NCI-H2227 treated with DMSO at 0.1 percent for 48 hours (cell line): ENCODE measurements at places on chromosomes 11 and 22.
A peak's percentile ranks its signal among the peaks of the same experiment; 100 is the strongest.

- DNase-seq = no peak
Observed at GRCh38 chr11:69854713-69855112, 35.5 kb upstream of the FGF3 start.

- no peak for DNase-seq
Observed at GRCh38 chr11:113296447-113297205, 17.8 kb upstream of the TTC12 start.

GRCh38 chr11:84865257-84865656 is 761.9 kb downstream of the DLG2 start:
- DNase-seq = no peak

GRCh38 chr11:35247863-35248262 is 108.9 kb downstream of the CD44 start:
- DNase-seq = no peak

DNA sequence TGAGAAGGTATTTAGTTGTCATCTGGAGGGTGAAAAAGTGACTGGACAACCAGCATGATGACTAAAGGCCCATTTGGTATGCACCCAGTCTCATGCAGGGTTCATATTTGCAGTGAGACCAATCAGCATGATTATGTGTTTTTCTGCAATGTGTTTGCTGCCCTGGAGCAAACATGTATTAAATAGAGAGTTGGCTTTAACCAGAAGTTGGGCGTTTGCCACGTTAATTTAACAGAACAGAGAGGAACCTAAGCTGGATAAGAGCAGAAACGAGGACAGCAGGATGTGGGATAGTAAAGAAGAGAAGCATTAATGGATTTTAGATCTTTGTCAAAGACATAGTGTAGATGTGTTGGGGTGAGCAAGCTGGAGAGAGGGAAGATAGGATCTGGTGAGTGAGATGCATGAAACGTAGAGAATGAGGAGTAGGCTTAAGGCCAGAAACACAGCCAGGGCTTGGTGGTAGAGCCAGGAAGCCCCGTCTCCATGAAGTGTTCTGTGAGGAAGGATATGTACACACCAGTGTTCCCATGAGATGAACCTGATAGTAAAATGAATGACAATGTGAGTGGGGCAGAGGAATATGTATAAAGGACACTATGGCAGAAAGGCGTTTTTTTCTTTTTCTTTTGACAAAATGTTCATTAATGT is 164.0 kb upstream of the PDGFD start:
- no peak for DNase-seq

- no peak for DNase-seq
Observed at GRCh38 chr11:129090056-129090455, 102.1 kb downstream of the ARHGAP32 start.

DNA sequence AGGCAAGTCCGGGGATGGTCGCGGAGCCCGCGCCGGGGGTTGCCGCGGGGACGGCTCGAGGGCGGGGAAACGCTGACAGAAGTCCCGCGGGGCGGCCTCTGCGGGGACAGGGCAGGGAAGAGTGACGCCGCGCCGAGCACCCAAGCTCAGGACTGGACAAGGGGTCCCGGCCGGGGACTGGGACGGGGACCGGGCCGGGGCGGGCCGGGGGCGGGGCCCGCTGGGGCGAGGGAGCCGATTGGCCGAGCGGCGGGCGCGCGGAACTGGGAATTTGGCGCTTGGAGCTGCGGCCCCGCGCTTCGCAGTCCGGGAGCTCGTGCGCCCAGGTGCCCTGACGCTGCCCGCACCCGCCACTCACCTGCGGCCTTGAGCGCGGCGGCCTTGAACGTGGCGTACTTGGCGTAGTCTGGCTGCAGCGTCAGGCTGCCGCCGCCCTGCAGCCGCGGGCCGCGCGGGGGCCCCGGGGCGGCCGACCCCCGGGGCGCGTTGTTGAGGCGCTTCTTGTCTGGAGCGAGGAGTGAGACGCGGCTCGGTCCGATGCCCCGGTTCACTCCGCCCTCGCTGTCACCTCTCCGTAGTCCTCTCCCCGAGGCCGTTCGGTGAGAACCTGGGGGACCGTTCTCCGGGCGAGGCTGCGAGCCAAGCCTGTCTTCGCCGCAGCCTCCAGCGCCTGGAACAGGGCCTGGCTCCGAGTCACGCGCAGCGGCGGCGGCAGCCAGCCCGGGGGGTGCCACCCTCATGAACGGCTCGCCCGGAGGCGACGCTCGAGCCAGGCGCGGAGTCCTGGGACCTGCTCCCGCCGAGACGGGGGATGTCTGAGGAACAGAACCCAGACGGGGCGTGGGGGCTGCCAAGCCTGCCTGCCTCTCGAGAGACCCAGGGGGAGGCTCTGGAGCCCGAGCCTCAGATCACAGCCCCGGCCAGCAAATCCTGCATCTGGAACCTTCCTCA is 4.5 kb downstream of the SHISA8 start:
- no peak for DNase-seq

DNA sequence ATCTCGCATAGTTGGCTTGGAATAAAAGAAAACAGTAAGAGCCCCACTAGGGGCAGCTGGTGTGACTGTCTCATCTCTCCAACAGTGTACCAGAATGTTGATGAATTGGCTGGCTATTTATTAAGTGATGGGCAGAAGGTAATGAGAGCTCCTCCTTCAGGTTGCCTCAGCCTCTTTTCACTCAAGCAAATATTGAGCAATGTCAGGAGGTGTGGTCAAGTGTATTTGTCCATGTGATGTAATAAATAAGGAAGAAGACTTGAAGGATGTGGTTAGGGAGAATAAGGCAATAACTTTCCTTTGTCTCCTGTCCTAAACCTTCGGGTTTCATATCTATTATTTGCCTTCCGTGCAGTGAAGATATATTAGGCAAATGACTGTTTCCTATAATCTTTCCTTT is at the start of gene TCN1:
TCN1 (minus strand) TSS at position 91 of the 400 bp plus-strand sequence; CDS start at position 74, 17 bp downstream.
- DNase-seq = no peak

DNA sequence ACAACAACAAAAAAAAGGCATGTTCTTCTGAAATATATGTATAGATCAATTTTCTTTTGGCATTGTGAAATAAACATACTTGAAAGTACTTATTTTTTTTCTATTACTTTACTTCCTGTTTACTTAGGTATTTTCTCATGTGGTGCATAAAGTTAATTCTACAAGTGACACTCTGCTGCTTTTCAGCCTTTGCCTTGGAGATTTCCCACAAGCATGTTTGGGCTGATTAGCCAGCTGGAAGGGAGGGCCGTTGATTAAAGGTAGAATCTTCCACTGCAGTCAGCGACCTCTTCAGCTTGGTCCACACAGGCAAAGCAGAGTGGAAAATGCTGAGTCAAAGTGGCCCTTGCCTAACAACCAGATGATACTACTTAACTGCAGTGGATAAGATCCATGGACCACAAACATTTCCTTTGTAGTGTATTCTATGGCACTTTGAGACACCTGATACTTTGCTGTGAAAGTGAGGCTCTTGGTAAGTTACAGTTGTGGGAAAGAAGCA is 176.0 kb downstream of the ARHGAP42 start:
- no peak for DNase-seq

GRCh38 chr11:64694821-64695365 is 28.1 kb downstream of the NRXN2 start:
- DNase-seq = peak; percentile 59

GRCh38 chr22:44057401-44057987 is 33.4 kb downstream of the PARVB start:
- no peak for DNase-seq

DNA sequence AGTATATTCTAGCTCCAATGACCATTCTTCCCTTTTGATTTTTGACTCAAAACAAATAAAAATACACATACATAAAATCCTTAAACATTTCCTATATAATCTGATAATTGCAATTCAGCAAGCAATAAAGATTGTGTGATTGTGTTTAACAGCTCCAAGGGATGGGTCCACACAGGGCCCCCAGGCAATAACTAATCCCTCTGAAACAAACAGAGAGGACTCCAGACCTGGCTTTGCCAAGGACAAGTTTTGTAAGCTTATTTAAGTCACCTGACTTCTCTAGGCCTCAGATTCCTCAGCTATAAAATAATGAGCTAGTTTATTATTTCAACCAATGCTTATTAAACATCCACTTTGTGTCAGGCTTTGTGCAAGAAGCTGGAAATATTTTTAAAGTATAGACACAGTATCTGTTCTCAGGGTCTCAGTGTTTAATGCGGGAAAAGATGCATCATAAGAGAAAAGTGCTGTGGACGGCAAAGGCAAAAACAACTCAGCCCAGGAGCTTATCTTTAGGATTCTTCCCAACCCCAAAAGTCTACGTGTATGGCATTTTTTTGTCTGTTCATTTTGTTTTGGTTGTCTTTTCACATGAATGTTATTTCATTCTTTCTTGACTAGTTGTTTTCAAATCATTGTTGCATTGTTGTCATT is 20.1 kb downstream of the FZD4 start:
- DNase-seq = no peak
